A549 treated with ZK216348 at 1 μM for 4 hours (cell line): ENCODE measurements at places on chromosomes 1 and 21. TPM values are rescaled to one million over a fixed set of nuclear protein-coding genes. Genes with fewer than 3 reads are reported as not detected.

DDR2 gene
- total RNA-seq = 0.31 to 0.68 TPM (median 0.47 TPM) in 5 replicates

SMIM34 gene
- not detected in 5 replicates for total RNA-seq

TNNI3K gene
- total RNA-seq = not detected in 5 replicates

CSF3R gene
- total RNA-seq = not detected in 5 replicates
